ENCODE measurements at places on chromosomes 7 and 10. TPM values are rescaled to one million over a fixed set of nuclear protein-coding genes. Genes with fewer than 3 reads are reported as not detected.

- H3K4me1 ChIP-seq, result no peaks in the 10 kb centered on the region
- no peak overlapping the region for H3K27ac ChIP-seq
- H3K4me3 ChIP-seq, result no peak overlapping the region
- no peaks in the 10 kb centered on the region for H3K27me3 ChIP-seq
- no peaks in the 10 kb centered on the region for H3K36me3 ChIP-seq
Observed at GRCh38 chr10:130807096-130807495, 504.4 kb downstream of the TCERG1L start.

Gene CTAGE4
- total RNA-seq, result not detected

- H3K4me1 ChIP-seq, result peaks cover 4% of the 10 kb centered on the region
- H3K27me3 ChIP-seq, result no peaks in the 10 kb centered on the region
- H3K4me3 ChIP-seq, result no peak overlapping the region
- H3K27ac ChIP-seq, result no peak overlapping the region
Observed at GRCh38 chr7:35975851-35976454, 175.1 kb downstream of the SEPTIN7 start.

Gene CRHR2
- not detected for total RNA-seq

Gene WDFY4
- not detected for total RNA-seq

- no peak overlapping the region for H3K27ac ChIP-seq
- DNase-seq, result no peak
- H3K27me3 ChIP-seq, result no peaks in the 10 kb centered on the region
- no peak overlapping the region for H3K4me3 ChIP-seq
- no peaks in the 10 kb centered on the region for H3K36me3 ChIP-seq
Observed at GRCh38 chr7:128381161-128381821, 19.8 kb upstream of the PRRT4 start.

GRCh38 chr7:154564676-154565075 is 438.2 kb downstream of the PAXIP1 start:
- no peaks in the 10 kb centered on the region for H3K4me1 ChIP-seq
- no peaks in the 10 kb centered on the region for H3K27me3 ChIP-seq
- DNase-seq, result no peak
- no peak overlapping the region for H3K4me3 ChIP-seq
- no peaks in the 10 kb centered on the region for H3K36me3 ChIP-seq

DNA sequence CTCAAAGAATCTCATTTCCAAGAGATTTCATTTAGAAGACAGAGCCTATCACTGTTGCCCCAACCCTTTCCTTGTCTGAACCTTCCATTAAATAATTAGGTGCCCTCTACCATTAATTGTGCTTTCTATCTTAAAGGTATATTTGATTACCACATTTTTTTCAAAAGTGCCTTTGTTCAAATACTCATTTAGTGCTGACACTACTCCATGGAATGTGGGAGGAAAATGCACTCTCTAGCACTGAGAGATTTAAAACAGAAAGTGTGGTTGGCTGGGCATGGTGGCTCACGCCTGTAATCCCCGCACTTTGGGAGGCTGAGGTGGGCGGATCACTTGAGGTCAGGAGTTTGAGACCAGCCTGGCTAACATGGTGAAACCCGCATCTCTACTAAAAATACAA is 119.8 kb downstream of the CACNA2D1 start:
- no peaks in the 10 kb centered on the region for H3K27me3 ChIP-seq
- H3K4me3 ChIP-seq, result no peak overlapping the region
- no peak overlapping the region for H3K27ac ChIP-seq
- H3K4me1 ChIP-seq, result no peaks in the 10 kb centered on the region
- no peaks in the 10 kb centered on the region for H3K36me3 ChIP-seq

- peak overlapping the region; percentile 76 for H3K4me3 ChIP-seq
- no peak for DNase-seq
- peaks cover 31% of the 10 kb centered on the region for H3K4me1 ChIP-seq
- H3K27me3 ChIP-seq, result no peaks in the 10 kb centered on the region
- H3K36me3 ChIP-seq, result no peaks in the 10 kb centered on the region
Observed at GRCh38 chr7:103148131-103148993, 537 bp downstream of the NAPEPLD start.

Gene LBX1
- total RNA-seq, result not detected

Gene TCTN3
- 52.1 TPM for total RNA-seq

Measured in Caco-2 (cell line).